Liver (tissue), 10 donors: ENCODE measurements at places on chromosomes 16 and 17.

DNA sequence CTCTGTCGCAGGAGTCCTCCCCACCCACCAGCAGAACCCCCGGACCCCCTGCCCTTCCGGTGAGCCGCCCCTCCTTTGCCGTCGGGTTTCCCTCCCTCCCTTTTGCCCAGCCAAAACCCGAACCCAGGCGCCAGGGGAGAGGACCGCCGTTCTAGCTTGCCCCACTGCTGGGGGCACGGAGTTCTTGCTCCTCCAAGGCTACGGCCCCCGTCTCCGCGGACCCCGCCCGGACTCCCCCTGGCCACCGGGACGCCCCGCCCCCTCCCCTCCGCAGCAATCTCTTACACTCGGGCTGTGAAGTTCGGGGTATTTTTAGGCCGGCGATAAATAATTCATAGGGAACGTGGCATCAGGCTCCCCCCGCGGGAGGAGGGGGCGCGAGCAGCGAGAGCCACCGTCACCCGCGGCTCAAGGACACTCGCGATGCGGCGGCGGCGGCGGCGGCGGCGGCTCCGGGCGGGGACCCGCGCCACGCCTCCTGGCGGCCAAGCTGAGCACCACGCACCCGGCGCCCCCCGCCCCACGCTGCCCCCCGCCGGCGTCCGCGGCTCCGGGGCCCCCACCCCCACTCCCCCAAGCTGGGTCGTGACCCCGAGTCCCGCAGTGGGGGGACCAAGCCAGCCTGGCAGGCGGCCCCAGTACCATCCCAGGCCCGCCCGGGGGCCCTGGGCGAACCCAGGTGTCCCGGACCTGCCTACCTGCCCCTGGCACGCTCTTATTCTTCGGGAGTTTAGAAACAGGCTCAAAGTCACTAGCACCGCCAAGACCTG, at the start of gene GRIN2C:
TSS of gene GRIN2C (minus strand) at position 427 of the 770 bp plus-strand sequence. CDS start 4,793 bp downstream, outside the sequence.
- no peak for DNase-seq

DNA sequence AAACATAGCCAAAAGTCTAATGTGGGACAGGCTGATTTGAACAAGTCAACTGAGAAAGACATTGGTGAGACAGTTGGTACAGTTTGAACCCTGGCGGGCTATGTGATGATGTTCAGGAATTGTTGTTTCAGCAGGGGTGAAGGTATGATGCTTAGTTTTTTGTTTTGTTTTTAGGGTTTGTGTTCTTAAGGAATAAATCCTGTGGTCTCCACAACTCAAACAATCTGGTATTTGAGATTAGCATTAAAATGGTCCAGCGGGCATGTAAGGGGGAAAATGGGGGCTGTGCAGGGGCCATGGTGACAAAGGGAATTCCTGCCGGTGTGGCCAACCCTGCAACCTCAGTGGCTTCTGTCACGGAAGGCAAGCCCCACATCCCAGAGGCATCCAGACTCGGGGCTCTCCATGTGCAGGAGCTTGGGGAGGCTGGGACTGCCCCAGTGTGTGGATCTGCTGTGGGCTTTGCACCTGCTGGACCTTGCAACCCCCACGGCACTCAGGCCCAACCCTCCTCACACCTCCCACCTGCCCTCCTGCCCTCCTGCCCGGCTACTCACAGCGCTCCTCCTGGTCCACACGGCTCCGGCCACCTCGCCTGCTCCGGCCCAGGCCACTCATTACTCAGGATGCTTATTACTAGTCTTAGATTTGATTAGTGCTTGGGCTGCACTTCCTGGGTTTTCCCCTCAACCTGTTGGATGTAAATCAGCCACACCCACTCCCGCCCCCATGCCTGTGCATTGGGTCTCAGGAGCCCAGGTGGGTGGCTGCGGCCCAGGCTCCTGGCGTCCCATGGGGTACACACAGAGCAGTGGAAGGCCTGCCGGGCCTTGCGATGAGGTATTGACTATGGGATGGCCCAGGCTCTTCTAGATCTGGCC, at the start of gene TNFRSF13B:
TSS of gene TNFRSF13B (minus strand) at position 661 of the 881 bp plus-strand sequence. CDS start at position 618, 43 bp downstream.
- no peak for DNase-seq

- DNase-seq = no peak
These were observed 19.5 kb downstream of the PCTP start for GRCh38 chr17:55770196-55770870.

DNA sequence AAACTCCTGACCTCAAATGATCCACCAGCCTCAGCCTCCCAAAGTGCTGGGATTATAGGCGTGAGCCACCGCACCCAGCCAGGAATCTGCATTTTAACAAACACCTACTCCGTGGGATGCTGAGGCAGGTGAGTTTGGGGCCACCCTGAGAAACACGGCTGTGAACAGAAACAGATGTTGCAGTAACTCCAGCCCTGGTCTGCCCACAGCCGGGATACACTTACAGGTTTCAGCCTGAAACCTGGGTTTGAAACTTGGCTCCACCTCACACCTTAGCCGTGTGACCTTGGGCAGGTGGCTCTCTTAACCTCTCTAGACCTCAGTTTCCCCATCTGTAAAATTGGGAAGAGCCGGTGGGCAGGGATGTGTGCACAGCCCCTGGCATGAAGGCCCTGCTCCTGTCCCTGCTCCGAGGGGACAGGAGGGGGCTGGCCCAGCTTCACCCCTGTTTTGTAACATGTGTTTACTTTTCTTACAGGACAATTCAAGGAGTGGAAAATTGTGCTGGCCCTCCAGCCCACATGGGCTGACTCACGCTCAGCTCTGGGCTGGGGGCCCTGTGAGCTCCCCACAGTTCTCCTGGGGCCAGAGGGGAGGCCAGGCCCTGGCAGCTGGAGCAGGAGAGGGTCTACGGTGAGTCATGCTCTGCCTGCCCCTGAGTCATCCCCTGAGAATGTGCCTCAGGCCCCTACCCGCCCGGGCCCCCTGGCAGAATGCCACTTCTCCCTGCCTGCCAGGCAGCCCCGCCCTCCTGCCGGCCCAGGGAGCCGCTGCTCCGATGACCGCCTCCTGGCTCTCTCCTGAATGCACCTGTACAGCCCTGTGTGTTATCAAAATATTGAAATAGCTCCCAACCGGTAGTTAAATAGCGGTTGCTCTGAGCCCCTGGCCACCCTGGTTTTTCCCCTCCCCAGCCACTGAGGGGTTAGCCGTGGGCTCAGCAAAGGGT, 7.7 kb upstream of the PPL start:
- peak; percentile 51 for DNase-seq

DNA sequence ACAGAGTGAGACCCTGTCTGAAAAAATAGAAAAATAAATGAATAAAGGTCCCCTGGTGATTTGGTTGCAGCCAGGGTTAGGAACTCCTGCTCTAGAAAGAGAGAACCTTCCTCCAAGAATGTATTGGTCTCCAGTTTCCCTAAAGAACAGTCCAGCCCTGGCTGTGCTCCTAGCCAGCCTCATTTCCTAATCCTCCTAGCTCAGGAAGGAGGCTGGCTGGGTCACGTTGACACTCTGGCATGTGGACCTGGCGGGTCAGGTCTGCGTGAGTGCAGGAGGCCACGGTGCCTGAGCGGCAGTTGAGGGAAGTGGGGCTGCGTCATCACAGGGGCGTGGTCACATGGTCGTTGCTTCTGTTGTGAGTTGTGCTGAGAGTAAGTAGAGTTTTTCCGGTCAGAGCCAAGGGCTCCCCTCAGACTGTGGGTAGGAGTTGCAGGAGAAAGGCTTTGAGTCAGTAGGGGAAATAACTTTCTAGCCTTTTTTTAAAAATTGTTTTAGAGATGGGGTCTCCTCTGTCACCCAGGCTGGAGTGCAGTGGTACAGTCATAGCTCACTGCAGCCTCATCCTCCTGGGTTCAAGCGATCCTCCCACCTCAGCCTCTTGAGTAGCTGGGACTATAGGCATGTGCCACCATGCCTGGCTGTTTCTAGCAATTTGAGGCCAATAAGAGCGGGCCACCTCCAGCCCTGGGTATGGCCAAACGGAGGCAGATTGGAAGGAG, 194.0 kb upstream of the CIBAR2 start:
- peak; percentile 80 for DNase-seq
